ENCODE measurements at places on chromosomes 3 and 15.

DNA sequence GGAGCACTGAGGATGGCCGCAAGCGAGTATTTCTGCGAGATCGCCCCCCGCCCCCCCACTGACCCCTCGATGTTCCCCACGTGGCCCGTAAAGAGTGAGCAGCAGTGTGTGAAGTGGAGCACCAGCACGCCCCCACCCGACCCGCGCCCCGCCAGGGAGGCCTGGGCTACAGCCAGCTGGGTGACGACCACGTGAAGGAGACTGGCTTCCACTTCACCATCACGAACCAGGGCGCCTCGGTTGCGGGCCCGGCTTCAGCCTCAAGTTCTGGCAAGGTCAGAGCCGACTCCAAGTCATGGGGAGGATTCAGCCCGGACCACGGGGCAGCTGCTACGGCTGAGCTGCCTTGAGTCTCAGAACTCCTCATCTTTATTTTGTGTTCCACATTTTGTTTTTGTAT lies 2.4 kb upstream of the RNU5B-1 start:
- peak; percentile 14 for DNase-seq

DNA sequence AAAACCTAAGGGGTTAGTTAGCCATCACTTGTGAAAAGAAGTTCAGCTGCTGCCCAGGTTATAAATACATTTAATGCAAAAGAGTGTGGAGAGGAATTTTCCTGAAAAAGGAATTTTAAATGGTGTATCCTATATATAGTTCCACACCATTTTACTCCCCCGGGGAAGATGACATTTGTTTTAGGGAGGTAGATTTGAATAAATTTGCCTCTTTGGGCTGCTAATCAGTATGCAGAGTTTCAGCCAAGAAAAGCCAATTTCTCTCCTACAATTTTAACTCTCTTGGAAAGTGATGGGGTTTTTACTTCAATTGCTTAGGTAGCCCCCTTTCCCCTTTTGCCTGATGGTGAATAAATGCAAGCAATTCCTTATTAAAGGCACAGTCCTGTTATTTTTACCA lies 161.2 kb downstream of the OTOL1 start:
- DNase-seq: no peak

GRCh38 chr3:35678643-35679161 lies 39.4 kb downstream of the ARPP21 start:
- DNase-seq: no peak

- DNase-seq: no peak
Measured at GRCh38 chr3:9881441-9881840, 1.4 kb upstream of the CIDEC start.

DNA sequence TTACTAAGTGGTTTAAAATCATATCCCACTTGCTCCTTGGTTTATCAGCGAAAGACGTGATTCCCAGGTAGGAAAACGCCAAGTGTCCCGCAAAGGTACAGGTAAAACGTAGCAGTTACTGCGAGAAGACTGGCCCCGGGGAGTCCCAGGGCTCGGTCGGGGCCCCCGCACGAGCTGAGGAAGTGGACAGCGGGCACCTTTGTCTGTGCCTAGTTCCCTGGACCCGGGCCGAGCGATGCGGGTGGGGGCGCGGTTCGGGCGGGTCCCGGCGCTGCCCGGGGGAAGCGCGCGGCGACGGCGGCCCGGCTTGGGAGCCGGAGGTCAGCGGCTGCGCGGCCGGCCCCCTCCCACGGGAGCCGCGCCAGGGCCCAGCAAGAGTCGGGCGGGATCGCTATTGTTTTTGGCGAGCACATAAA lies 864 bp upstream of the NEO1 start:
- peak; percentile 71 for DNase-seq

GRCh38 chr3:99626417-99626788 lies 12.0 kb upstream of the COL8A1 start:
- DNase-seq: no peak

- no peak for DNase-seq
Measured at GRCh38 chr3:186974824-186975313, 44.5 kb downstream of the ST6GAL1 start.

DNA sequence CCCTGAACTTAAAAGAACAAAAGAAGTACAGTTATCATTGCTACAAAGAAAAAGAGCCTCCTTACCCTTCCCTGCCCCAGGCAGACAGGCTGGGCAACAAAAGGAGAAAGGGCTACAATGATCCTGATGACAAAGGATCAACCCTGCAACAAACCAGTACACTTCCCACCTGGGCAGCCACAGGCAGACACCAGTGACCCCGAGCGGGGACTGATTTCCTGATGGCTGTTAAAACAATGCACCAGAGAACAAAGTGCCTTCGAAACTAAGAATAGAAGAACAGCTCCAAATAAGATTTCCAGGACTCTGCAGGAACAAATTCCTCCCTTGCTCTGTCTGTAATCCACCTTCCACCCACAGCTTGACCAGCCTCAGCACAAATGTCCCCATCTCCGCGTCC lies 106.3 kb upstream of the ARHGEF3 start:
- no peak for DNase-seq

- DNase-seq: no peak
Measured at GRCh38 chr3:129845956-129846355, 47.6 kb downstream of the TMCC1 start.

- DNase-seq: no peak
Measured at GRCh38 chr3:115862849-115863248, 239.5 kb downstream of the GAP43 start.

DNA sequence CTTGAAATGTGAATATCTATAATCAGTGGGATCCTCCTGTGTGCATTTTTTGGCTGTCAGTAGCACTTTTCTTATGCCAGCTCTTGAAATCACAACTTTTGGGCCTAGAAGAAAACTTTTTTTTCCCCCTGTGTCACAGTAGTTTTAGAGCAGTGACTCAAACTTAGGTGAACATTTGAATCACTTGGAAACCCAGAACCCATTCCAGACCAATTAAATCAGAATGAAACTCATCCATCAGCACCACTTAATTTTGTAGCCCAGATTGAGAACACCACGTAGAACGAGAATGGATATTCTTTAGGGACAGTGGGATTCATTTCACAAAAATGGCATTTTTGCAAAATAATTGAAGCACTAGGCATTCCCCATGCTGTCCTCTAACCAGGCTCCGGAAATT lies 224.8 kb upstream of the NANOGP8 start:
- DNase-seq: no peak

DNA sequence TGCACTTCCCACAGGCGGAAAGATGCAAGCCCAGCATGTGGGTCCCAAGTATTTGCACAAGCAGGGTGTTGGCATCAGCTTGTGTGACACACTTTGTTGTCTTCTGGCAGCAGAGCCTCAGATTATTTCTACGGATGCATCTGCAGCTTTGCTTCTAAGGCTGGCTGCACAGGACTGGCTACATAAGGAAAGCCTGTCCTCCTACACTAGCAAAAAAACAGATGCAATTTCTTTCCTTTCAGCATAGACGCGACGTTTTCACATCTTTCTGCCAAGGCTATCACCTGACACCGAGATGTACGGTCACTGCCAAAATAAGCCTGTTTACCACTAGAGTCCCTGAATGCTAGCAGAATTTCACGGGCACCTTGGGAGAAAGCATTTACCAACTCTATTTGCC lies 13.5 kb downstream of the MRPS11 start:
- peak; percentile 29 for DNase-seq

DNA sequence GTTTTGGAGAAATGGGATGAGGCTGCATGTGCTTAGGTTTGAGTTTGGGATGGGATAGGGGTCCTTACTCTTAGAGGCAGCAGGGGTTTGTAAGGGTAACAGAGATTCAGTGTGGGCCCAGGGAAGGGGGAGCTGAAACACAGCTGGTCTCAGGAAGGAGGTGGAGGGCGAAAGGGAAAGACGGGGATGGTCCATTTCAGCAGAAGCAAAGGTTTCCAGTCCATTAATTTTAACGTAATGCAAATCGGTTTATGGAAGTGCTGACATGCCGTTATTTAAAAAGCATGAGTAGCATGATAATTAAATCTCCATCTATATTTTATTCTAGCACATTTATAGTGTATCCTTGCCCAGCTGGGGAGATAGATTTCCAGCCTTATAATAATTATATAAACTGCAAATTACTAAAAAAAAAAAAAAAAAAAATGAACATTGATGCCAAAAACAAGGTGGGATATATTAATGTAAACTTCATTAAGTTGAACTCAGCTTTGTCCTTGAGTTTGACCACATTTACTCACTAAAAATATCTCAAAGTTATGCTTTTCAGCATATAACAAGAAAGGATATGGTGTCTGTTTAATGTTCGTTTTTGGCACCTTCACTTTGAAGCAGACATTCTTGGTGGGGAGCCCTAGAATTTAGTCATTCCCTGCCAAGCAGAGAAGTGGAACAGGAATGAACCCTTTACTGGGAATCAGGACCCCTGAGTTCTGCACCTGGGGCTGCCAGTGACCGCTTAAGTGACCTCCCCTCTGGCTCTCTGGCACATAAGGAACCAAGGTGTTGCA lies 234.7 kb downstream of the THSD4 start:
- no peak for DNase-seq

- no peak for DNase-seq
Measured at GRCh38 chr3:160159806-160160205, 65.4 kb upstream of the C3orf80 start.

DNA sequence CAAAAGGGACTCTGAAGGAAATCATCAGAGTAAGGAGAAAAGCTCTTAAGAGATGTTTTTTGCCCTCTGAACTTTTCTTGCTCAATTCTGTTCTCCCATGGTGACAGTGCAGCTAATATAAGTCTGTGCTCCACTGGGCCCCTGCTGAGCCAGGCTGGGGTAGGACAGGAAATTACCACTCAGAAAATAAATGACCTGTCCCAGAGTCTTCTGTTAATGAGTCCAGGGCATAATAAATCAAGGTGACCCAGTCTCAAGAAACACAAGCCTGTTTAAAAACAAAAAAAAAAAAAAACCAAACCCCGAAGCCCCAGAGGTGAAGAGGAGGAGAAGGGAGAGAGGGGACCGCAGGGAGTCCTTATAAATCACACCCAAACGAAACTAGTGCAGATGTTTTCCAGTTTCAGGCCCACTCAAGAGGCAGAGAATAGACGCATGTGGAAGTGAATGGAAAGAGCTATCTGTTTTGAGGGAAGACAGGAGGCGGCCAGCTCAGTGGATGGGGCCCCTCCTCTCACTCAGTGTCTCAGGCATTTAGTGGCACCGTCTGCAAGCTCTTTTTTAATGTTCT lies 59.8 kb upstream of the BOC start:
- DNase-seq: no peak

DNA sequence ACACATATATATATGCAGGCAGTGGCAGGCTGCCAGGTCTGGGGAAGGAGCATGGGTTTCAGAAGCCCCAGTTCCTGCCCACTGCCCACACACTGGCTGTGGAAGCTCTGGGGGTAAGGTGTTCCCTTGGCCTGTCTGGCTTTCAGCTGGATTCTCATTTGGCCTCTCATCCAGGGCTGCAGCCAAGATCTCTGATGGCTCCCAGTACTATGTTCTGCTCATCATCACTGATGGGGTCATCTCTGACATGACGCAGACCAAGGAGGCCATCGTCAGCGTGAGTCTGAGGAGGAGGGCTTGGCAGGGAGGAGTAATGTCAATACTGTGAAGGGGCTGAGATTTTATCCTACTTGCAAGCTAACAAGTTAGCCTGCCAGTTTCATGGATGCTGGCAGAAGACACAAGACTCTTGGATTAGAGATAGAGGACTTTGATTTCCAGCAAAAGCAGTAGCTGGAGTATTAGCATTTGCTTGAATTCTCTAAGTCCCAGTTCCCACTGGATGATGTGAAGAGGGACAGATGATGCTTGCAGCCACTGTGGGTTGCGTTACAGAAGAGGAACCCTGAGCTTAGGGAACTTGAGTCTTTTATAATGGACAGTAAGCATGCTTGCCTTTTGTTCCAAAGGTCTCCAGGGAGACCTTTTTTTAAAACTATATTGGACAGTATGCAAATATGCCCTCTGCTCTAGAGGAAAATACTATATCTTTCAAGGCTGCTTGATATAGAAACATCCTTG lies 5.6 kb upstream of the BRPF1 start:
- no peak for DNase-seq

- peak; percentile 80 for DNase-seq
Measured at GRCh38 chr3:24237971-24238706, 256.5 kb downstream of the THRB start.

DNA sequence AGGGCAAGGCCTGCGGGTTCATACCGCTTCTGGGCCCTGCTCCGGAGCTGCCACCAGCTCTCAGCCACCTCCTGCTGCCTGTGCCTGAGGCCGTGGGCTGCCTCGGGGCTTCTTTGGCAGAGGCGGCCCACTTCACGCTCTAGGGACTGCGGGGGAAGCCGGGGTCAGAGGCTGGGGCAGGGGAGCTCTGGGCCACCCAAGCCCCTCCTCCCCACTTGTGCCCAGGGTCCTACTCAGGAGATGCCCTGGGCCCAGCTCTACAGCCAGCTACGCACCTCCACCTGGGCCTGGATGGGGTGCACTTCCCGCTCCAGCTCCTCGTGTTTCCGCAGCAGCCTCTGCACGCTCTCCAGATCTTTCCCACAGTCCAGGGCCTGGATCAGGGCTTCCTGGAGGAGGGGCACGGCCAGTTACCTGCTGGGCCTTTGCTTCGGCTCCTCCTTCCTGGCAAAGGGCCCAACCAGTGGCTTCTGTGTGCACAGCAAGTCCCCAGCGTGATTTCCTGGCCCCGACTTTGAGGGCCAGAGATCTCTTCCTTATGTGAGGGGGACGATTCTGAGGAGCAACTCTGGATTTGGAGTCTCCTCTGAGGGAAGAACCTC lies 24.0 kb downstream of the PLA2G4B start:
- no peak for DNase-seq

DNA sequence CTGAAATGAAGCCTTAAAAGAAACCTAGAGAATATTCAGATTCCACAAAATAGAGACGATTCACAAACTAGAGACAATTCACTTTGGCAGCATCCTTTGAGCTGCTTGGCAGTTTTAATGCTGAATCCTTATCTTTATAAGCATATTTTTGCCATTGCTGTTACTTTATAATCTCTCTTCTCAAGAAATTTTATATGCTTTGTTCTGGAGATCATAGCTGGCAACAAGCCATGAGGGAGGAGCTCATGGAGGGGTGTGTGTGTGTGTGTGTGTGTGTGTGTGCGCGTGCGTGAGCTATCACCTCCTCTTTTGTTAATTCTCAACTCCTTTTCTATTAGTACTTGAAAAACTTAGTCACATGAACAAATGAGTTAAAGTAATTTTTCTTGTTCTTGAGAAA lies 495.0 kb upstream of the RGMA start:
- no peak for DNase-seq

- no peak for DNase-seq
Measured at GRCh38 chr3:113271189-113271588, 59.8 kb downstream of the BOC start.

DNA sequence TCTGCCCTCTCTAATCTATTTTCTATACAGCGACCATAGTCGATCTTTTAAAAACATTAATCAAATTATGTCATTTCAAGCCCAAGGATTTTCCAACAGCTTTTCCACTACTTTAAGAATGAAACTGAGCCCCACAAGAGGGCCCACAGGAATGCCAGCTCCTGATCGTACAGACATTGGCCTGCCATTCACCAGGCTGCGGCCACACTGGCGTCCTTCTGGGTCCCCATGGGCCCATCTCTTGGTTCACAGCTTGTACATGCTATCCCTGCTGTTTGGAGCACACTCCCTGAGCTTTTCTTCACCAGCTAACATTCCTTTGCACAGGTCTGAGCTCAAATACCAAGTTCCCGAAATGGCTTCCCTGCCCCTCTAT lies 149.6 kb downstream of the MYLK start:
- no peak for DNase-seq

GRCh38 chr15:45203182-45203581 lies 15.4 kb upstream of the SHF start:
- DNase-seq: no peak

GRCh38 chr3:12759097-12759679 lies at the start of gene TMEM40:
TSS of gene TMEM40 (minus strand) at chr3:12759259. CDS start at chr3:12749832, 9,427 bp downstream.
- no peak for DNase-seq

GRCh38 chr15:89307046-89307587 lies 27.5 kb downstream of the POLG start:
- DNase-seq: no peak
